CD4-positive, alpha-beta T cell treated with Interleukin-21 for 1 hour (primary cell): ENCODE measurements at places on chromosomes 6 and 20.

DNA sequence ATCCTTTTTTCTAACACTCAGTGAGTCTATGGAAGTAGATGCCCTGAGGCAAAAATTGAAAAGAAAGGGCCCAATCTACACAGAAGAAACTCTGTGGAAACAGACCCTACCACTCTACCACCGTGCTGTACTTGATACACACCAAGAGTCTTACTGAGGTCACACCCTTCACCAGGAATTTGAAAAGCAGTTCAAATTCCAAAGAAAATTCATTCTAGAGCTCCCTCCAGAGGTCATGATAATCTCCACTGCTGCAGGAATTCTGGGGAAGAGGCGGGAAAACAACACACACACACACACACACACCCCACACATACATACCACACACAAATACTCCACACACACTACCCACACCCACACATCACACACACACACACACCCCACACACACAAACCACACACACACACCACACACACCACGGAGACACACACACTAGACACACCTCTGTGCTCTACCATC lies 336.8 kb downstream of the HDGFL1 start:
- no peak for DNase-seq

DNA sequence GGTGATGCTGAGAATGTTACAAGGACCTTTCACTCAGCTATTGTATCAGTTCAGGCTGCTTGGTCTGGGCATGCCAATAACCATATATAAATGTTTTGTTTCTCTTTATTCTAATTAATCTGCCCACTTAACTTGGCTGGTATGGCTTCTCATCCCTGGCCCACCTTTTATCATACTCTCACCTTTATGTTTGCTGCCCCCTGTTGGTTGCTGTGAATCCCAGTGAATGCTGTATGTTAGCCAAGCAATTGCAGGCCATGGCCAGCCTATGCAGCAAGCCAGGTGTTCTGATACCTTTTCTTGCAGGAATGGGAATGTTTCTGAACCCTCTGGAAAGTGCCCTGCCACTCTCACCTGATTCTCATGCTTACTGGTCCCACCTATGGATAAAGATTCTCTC lies 54.6 kb downstream of the PCSK2 start:
- DNase-seq: no peak

DNA sequence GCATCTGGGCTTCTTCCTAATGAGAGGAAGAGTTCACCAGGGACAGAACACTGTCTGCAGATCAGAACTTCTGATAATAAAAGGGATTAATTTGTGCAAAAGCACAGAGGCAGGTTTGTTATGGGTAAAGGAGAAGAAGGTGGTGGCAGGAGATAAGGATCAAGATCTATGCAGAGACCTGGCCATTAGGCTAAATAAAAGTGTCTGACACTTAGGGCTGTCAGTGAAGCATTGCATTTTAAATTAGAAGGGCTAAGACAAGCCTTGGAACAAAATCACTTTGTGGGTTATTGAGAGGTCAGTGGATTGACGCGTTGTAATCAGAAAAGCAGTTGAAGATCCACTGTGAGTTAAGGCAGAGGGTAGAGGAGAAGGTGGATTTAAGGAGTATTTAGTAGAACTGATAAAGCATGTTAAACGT lies 76.8 kb downstream of the MAP3K4 start:
- no peak for DNase-seq

- no peak for DNase-seq
These were observed 100.1 kb downstream of the ASXL1 start for GRCh38 chr20:32458061-32458836.

- DNase-seq: no peak
These were observed 151.3 kb downstream of the GJA10 start for GRCh38 chr6:90045535-90045934.

- DNase-seq: no peak
These were observed 38.8 kb downstream of the SNX9 start for GRCh38 chr6:157861814-157862213.

DNA sequence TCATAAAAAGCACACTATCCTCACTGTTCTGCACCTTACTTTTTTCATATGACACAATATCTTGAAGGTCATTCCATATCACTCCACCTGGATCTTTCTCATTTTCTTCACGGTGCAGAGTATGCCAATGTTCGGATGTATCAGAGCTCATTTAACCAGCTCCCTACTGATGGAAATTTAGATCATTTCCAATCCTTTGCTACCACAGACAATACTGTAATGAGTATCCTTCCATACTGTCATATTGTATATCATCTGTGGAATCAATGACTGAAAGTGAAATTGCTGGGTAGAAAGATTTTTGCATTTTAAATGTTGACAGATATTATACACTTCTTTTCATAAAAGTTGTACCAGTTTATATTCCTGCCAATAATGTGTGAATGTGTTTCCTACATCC lies 2.2 kb upstream of the RAB44 start:
- no peak for DNase-seq
